ENCODE measurements at places on chromosomes 1 and 21. TPM values are rescaled to one million over a fixed set of nuclear protein-coding genes. Genes with fewer than 3 reads are reported as not detected.

DNA sequence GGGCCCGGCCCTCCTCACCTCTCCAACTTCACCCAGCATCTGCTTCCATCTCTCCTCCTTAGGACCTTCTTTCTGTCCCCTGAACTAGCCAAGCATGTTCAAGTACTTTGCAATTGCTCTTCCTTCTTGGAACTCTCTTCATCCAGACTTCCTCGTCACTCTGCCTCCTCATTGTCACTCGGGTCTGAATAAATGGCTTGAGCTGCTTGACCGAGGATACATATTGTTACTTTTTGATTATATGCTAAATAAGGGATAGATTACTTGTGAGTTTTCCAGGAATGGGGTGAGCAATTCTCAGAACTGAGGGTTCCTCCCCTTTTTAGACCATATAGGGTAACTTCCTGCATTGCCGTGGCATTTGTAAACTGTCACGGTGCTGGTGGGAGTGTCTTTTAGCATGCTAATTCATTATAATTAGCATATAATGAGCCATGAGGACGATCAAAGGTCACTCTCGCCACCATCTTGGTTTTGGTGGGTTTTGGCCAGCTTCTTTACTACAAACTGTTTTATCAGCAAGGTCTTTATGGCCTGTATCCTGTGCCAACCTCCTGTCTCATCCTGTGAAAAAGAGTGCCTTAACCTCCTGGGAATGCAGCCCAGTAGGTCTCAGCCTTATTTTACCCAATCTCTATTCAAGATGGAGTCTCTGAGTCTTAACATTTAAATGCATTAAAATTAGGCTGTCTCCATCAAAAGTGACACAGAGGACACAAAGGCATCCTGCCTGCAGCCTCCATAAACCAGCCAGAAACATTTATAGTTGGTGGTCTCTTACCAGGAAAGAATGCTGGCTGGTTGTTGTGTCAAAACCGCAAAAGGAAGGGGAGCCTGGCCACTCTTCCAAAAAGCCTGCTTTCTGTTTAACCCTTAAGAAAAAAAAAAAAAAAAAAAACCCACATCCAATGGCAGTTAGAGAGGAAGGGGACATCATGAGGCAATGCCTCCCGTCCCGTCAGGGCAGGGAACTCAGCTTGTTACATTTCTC lies 179.3 kb downstream of the KAZN start:
- DNase-seq = no peak

Gene LCK
- polyA plus RNA-seq = 0.79 TPM

DNA sequence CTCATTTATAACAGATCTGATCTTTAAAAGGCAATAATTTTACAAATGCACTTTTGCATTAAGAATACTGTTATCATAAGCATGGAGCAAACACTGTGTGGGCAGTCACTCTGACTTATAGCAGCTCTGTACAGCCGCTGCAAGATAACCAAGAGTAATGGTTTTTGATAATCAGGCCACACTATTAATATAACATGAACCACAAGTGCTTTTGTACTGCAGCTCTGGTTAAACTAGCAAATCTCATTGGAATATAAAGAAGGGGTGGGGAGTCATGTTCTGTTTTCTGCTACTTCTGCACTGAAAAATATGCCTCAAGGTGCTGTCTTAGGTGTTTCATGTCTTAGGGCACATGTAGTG lies 357.4 kb downstream of the LMO4 start:
- no peak for DNase-seq

- no peak for DNase-seq
These were observed 27.3 kb upstream of the RNF19B start for GRCh38 chr1:32991819-32992488.

DNA sequence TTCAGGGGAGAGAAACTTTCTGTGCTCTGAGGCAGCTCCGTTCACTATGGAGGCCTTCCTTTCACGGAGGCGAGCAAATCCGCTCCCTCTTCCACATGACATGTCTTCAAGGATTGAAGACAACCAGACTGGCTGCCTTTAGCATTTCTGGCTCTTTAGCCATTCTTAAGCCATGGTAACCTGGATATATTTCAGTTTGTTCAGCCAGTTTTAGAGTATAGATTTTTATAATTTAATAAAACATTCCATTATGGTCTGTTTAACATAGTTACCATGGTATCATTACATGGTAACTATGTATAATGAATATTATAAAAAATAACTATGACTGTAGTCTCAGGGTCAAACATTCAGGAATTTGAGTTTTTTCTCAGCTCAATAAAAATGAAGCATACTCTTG lies 54.2 kb upstream of the NFIA start:
- no peak for DNase-seq

GRCh38 chr1:59554011-59554663 lies 257.2 kb downstream of the FGGY start:
- DNase-seq = no peak

DNA sequence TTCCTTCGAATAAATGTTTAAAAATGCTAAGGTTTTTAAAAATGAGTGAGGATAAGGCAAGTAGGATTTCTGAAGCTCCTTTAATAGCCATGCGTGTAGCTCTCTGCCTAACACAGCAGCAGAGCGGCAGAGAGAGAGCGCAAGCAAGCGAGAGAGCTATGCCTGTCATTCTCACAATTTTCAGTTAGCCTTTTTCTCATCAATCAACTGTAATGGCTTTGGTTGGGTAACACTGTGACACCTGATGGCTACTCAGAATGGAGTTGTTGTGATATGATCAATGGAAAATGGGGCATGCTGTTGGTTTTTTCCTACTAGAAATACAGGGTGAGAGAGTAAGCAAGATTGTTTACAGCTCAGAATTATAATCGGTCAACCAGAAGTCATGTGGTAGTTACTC lies 198.4 kb downstream of the RPS6KC1 start:
- DNase-seq = no peak

Gene TLR5
- 1.5 TPM for polyA plus RNA-seq

Gene ARHGAP30
- 1.7 TPM for polyA plus RNA-seq

- DNase-seq = no peak
These were observed 40.7 kb downstream of the RPS6KA1 start for GRCh38 chr1:26570287-26570686.

Gene LRRC39
- polyA plus RNA-seq = 1.1 TPM

DNA sequence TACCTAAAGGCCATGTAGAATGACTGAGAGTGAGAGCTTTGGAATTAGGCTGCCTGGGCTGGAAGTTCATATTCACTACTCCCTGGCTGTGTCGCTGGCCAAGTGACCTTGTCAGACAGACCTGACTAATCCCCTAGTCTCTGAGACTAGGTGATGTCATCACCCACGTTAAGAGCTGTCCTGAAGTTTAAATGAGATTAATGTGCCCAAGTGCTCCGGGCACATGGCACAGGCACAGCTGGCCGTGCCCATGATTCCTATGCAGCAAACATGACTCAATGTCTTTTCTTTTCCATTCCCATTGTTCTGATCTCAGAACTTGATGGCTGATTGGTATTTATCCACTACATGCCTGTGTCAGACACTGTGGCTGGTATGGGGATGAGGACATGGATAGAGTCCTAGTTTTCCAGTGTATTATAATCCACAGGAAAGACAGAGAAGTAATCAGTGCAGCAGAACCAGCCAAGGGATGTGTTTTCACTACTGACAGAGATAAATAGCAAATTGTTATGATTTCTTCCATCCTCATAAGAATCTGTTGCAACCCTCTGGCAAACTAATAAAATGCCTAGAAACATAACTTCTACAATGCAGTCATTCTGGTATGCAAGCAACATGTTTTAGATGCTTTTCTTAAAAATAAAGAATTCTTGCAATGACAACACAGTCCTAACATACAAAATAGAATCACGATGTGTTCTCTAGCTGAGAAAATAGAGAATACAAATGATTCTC lies 180.9 kb downstream of the PCP4 start:
- DNase-seq = no peak

Gene PRAMEF20
- not detected for polyA plus RNA-seq

Gene NPHS2
- polyA plus RNA-seq = not detected

DNA sequence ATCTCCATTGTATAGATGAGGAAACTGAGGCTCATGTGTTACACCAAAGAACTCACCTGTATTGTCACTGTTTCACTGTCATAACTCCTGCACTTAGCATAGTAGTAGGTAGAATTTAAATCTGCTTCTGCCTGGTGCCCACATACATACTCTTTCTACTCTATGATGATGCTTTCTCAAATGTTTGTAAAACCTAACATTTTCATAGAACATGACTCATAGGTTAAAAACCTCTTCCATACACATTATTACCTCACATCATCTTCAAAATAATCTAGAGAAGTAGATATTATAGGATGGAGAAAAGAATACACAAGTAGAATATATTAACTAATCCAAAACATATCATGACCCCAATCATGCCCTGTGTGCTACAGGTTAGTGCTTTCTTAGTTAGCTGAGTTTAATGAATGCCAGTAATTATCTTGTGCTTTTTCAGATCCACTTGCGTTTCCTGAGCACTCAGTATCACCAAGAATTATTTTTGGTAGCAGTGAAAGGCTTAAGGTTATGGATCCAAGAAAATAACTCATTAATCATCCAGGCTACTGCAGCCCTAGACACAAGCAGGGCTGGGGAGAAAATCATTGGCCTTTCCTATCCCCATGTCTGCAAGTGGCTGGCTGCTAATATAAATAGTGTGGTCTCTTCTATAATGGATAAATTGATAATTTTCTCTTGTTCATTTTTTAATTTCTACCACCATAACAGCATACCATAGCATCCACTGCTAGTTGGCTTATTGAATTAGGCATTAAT lies 156.9 kb downstream of the LRRC40 start:
- no peak for DNase-seq

DNA sequence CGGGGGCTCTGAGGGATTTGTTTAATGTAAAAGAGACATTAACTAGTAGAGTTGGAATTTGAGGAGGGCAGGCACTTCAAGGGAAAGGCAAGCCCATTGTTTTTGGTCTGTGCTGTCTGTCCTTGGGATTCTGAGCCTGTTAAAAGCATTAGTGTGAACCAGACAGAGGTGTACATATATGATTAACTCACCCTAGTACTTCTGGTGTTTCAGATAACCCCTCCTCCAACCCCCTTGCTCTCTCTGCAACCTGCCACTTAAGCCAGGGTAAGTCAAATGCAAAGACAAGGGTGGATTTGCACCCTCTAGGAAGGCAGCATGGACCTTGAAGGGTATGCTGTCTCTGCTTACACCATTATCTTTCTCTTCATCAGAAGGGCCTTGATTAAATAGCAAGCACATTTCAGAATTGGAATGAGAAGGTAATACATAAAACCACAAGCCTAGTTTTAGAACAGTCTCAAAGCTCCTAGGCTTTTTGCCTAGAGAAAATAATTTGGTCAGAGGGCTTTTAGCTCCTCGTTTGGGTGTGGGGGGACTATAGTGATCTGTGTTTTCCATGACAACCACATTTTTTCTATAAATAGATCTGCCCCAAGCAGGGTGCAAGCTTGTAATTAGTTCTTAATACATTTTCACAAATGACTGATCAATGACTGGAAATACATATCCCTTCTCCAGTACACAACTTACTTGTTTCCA lies 120.7 kb upstream of the SGIP1 start:
- no peak for DNase-seq

Gene HMCN1
- polyA plus RNA-seq = 2.3 TPM

DNA sequence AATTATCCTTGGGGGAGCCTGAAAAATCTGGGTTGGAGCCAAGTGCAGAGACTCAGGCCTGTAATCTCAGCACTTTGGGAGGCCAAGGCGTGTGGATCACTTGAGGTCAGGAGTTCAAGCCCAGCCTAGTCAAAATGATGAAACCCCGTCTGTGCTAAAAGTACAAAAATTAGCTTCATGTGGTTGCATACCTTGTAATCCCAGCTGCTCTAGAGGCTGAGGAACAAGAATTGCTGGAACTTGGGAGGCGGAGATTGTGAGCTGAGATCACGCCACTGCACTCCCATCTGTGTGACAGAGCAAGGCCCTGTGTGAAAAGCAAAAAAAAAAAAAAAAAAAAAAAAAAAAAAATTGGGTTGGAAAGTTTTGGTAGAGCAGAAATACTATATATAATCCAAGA lies 1563.6 kb upstream of the PRMT6 start:
- DNase-seq = peak; percentile 12

Gene IVNS1ABP
- 74.4 TPM for polyA plus RNA-seq

DNA sequence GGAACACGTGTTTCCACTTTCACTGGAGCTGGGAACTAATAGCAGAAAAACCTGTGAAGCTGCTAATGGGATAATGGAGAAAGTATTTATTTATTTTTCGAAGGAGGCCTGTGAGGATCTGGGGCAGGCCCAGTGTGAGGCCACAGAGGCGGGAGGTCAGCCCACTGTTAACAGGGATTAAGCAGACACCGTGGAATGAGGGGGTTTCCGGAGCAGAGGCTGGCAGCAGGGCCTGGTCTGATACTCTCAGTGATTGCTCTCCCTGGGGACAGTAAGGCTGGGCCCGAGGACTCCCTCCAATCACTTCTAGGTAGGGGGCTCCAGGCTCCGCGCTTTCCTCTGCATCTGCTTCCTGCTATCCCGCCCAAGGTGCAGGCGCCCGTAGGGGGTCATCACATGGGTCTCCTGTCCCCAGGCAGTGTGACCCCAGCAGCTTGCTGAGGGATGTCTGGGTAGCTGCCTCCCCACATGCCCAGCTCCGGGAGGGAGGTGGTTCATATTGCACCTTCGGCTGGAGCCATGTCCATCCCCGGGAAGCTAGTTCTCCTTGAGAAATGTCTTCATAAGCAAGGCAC lies 28.8 kb upstream of the CDCA8 start:
- DNase-seq = no peak

DNA sequence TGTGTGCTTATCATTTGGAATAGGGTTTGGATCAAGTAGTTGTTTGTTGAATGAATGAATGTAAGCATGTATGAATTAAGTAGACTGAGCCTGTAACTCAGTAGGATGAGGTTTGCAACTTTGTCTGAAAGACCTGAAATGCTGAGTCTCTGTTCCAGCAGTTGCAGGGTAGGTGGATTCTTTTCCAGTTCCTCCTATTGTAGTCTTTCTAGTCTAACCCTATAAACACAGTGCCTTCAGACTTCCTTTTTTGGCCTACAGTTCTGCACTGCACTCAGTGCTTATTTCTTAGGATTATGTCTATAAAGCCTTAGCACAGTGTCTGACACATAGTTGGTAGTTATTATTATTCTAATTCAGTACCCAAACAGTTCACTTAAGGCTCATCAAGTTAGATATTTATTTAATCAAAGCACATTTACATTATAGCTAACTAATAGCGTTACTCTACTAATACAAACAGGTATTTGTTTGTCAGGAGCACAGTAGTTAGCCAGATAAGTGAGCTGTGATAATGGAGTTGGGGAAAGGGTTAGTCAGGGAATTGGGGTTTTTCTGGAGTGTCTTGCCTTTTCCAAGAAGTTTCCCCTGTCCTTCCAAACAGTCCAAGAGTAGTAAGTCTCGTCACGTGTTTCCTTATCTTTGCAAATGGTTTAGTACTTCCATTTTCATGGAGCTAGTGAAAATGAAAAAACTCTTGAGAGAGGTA lies 45.0 kb downstream of the ABCD3 start:
- DNase-seq = no peak

Gene GJC2
- polyA plus RNA-seq = 0.63 TPM

Gene MED8
- 70.4 TPM for polyA plus RNA-seq

DNA sequence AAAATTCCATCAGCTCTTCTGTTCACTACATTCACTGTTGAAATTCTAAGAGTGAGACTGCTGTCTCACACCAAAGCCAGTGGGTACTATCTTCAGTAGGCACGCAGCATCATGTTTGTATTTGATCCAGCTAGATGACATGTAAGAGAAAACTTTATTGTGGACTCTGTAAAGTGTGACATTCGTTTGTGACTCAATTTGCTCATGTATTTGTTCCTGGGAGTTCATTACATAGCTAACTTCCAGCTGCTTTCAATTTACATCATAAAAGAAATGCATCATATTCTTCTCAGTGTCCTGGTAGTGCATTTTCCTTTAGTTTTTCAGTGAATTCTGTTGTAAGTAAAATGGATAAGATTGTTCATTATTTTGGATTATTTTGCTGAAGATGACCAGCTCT lies 31.4 kb downstream of the CTH start:
- no peak for DNase-seq

Gene OR10J1
- not detected for polyA plus RNA-seq

- peak; percentile 17 for DNase-seq
These were observed 89.7 kb upstream of the RUNX1 start for GRCh38 chr21:35138665-35139381.
